Fibroblast of lung (primary cell): ENCODE measurements at places on chromosomes 13 and 19. TPM values are rescaled to one million over a fixed set of nuclear protein-coding genes. Genes with fewer than 3 reads are reported as not detected.

FCER2 gene
- not detected in 2 replicates for total RNA-seq

CGB1 gene
- not detected in 2 replicates for total RNA-seq

GPR183 gene
- not detected in 2 replicates for total RNA-seq

LGALS13 gene
- not detected in 2 replicates for total RNA-seq

LRRC8E gene
- 2.6 and 3.0 TPM in 2 replicates for total RNA-seq

DENND1C gene
- not detected in 2 replicates for total RNA-seq

C1QTNF9 gene
- total RNA-seq, result under 0.01 TPM in 1 of 2 replicates, not detected in the other

TMEM238 gene
- 0.26 and 0.33 TPM in 2 replicates for total RNA-seq

TPTE2 gene
- total RNA-seq, result not detected in 2 replicates

MYO16 gene
- total RNA-seq, result under 0.01 TPM in 2 replicates

RGCC gene
- 51.1 and 148 TPM in 2 replicates for total RNA-seq

MZT1 gene
- 6.4 and 12.9 TPM in 2 replicates for total RNA-seq

PSG1 gene
- 0.51 and 1.3 TPM in 2 replicates for total RNA-seq

KLHL26 gene
- total RNA-seq, result 2.8 and 3.5 TPM in 2 replicates

SERTM1 gene
- total RNA-seq, result not detected in 2 replicates

ERICH6B gene
- not detected in 2 replicates for total RNA-seq

NFIX gene
- 55.2 and 74.8 TPM in 2 replicates for total RNA-seq

PDE4A gene
- 3.1 and 4.1 TPM in 2 replicates for total RNA-seq

CBY2 gene
- total RNA-seq, result not detected in 2 replicates

ZSCAN4 gene
- not detected in 2 replicates for total RNA-seq

IFNL1 gene
- not detected in 2 replicates for total RNA-seq

ARID3A gene
- total RNA-seq, result 12.1 and 14.9 TPM in 2 replicates

NLRP11 gene
- under 0.01 TPM in 2 replicates for total RNA-seq

ZNF541 gene
- total RNA-seq, result 0.17 TPM in 1 of 2 replicates, not detected in the other

ELAVL3 gene
- under 0.01 TPM in 1 of 2 replicates, not detected in the other for total RNA-seq

RNF225 gene
- total RNA-seq, result under 0.01 TPM in 1 of 2 replicates, not detected in the other

CGB5 gene
- total RNA-seq, result not detected in 2 replicates

C19orf73 gene
- 0.51 and 0.83 TPM in 2 replicates for total RNA-seq

FDX2 gene
- 14.1 and 21.0 TPM in 2 replicates for total RNA-seq

KLK3 gene
- not detected in 2 replicates for total RNA-seq

CEACAM7 gene
- not detected in 2 replicates for total RNA-seq

CASP14 gene
- total RNA-seq, result not detected in 2 replicates

SH3GL1 gene
- total RNA-seq, result 20.3 and 23.9 TPM in 2 replicates

ADAMTS10 gene
- total RNA-seq, result 11.2 and 13.1 TPM in 2 replicates

INSR gene
- total RNA-seq, result 23.9 and 25.4 TPM in 2 replicates

IGFL2 gene
- total RNA-seq, result not detected in 2 replicates

SLC17A7 gene
- 0.33 TPM in 1 of 2 replicates, not detected in the other for total RNA-seq

C19orf85 gene
- total RNA-seq, result not detected in 2 replicates

LINGO3 gene
- total RNA-seq, result not detected in 2 replicates

ZNF878 gene
- total RNA-seq, result under 0.01 TPM in 1 of 2 replicates, not detected in the other

LACC1 gene
- total RNA-seq, result 8.9 and 11.3 TPM in 2 replicates

LMTK3 gene
- under 0.01 and 0.17 TPM in 2 replicates for total RNA-seq

UBE2L5 gene
- not detected in 2 replicates for total RNA-seq

EGLN2 gene
- 83.2 and 106 TPM in 2 replicates for total RNA-seq
